ENCODE measurements at places on chromosomes 11 and 22. TPM values are rescaled to one million over a fixed set of nuclear protein-coding genes. Genes with fewer than 3 reads are reported as not detected.

GRCh38 chr22:50177537-50178470, 7.3 kb downstream of the PANX2 start:
- H3K4me1 ChIP-seq, result peaks cover 8% of the 10 kb centered on the region
- peak; percentile 52 for DNase-seq
- H3K27ac ChIP-seq, result no peak overlapping the region
- H3K27me3 ChIP-seq, result peaks cover 25% of the 10 kb centered on the region

DNA sequence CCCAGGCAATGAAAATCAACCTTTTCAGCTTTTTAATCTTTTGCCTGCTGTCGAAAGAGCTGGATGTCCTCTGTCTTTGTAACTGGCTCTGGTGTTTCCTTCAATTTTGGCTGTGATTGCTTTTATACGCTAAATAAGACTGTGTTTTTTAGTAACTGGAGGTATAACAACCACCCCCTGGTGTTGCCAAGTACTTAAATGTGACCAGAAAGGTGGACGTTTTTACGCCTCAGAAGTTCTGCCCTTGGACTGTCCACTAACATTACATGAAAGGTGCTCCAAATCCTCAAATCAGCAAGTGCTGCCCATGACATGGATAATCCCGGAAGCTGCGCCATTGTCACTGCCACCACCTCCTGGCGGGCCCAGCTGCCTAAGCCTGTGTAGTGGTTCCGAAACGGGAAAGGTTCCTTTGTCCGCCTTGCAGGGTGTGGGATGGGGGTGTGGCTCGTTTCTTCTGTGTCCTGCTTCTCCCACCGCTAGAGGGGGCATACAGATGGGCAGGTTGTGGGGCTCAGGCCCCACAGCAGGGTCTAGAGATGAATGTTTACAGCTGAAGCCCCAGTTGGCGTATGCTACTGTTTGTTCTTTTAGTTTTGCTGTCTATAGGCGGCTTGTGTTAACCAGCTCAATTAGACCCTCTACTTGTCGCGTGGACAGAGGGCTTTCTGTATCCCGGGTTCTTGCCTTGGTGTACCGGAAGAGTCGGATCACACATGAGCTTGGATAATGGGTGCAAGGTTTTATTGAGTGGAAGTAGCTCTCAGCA, 82.2 kb upstream of the SEPTIN5 start:
- DNase-seq, result no peak
- H3K4me3 ChIP-seq, result no peak overlapping the region
- peaks cover 7% of the 10 kb centered on the region for H3K27me3 ChIP-seq
- no peaks in the 10 kb centered on the region for H3K4me1 ChIP-seq

GRCh38 chr22:26429458-26430286, 612 bp downstream of the ASPHD2 start:
- no peaks in the 10 kb centered on the region for H3K27me3 ChIP-seq
- DNase-seq, result no peak
- H3K4me1 ChIP-seq, result peaks cover 15% of the 10 kb centered on the region
- H3K27ac ChIP-seq, result no peak overlapping the region

- peaks cover 27% of the 10 kb centered on the region for H3K4me1 ChIP-seq
- H3K4me3 ChIP-seq, result peak overlapping the region; percentile 0
- H3K27me3 ChIP-seq, result no peaks in the 10 kb centered on the region
Measured at GRCh38 chr11:62909107-62909894, 11.9 kb downstream of the CHRM1 start.

- H3K36me3 ChIP-seq, result no peaks in the 10 kb centered on the region
- no peak overlapping the region for H3K27ac ChIP-seq
- no peaks in the 10 kb centered on the region for H3K27me3 ChIP-seq
- no peak overlapping the region for H3K4me3 ChIP-seq
- peak; percentile 50 for DNase-seq
- H3K4me1 ChIP-seq, result peaks cover 46% of the 10 kb centered on the region
Measured at GRCh38 chr22:46033256-46034200, 56.6 kb upstream of the WNT7B start.

DNA sequence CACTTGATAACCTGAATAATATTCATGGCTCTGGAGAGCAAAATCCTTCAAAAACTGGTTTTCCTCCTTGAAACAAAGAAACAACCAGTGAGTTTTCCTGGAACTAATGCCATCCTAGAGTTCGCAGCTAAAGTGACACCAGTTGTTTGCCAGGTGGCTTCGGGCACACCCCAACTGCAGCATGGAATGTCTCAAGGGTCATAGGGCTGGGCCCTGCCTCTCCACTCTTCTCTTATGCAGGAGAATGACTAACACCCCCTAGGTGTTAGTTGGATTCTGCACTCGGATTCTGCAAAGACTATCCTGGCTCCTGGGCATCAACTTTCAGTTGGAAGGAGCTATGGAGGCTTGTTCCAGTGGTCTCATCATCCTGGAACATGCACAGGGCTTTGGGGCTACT, 98.8 kb downstream of the KIRREL3 start:
- no peak overlapping the region for H3K4me3 ChIP-seq
- H3K36me3 ChIP-seq, result no peaks in the 10 kb centered on the region

Gene NRIP3
- 0.89 TPM for total RNA-seq

Gene MAP6
- total RNA-seq, result 2.7 TPM

Gene MRPL11
- 25.9 TPM for total RNA-seq

Gene APOL4
- 7.9 TPM for total RNA-seq

Gene BACE1
- 15.7 TPM for total RNA-seq
